ENCODE measurements at places on chromosomes 1 and 21. TPM values are rescaled to one million over a fixed set of nuclear protein-coding genes. Genes with fewer than 3 reads are reported as not detected.

The KAZN gene
- total RNA-seq, result 0.30 TPM

The IVL gene
- not detected for total RNA-seq

The MARK1 gene
- not detected for total RNA-seq

The INSRR gene
- not detected for total RNA-seq

Data from activated CD8-positive, alpha-beta memory T cell treated with anti-CD3 and anti-CD28 coated beads for 36 hours (primary cell).